ENCODE measurements at places on chromosomes 2 and 18.

DNA sequence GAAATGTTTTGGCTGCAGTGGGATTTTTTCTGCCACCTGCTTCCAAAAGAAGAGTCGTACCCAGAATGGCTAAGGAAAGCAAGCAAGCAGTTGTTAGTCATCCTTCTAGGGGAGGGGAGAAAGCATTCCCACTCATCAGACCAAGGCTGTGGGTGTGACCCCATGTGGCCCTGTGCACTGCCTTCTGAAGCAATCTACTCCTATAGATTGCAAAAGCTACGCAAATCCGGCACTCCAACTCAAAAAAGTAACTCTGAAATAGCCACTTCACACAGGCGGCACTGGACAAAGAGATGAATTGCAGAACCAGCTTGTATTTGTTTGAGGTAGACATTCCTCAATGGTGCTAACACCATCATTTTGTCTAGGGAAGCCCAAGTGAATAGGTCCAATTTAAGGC lies 44.3 kb downstream of the ST3GAL5 start:
- no peak for DNase-seq

DNA sequence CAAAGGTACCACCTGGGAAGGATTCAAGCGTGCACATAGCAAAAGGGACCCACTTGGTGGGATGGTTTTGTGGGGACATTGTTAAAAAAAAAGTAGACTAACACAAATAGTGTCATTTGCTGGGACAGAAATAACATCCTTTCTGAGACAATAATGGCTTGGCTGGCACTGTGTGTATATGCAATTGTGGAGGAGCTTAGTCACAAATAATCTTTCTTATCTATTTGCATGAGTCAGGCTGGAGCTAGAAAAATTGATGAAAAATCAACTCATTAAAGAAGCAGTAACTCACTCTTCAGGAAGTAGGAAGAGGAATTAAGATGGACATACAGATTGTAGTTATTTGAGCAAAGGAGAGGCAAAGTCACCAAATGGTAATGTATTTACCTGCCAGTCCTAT lies 29.5 kb upstream of the ITGB6 start:
- no peak for DNase-seq

DNA sequence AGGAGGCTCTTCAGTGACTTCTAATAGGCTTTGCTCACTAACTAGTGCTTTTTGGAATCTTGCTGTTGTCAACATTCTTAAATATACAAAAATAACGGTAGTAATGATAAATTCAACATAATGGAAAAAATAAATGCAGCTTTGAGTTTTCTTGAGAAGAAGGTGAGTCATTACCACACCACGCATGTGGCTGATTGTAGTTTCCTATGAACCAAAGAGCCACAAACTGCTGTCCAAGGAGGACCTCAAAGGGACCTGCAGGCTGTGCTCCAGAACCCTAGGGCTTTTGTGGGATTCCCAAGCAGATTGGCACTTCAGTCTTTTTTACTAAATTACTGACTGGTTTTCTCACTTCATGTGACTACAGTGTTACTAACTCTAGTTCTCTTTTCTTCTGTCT lies 66.7 kb downstream of the TPGS2 start:
- no peak for DNase-seq

DNA sequence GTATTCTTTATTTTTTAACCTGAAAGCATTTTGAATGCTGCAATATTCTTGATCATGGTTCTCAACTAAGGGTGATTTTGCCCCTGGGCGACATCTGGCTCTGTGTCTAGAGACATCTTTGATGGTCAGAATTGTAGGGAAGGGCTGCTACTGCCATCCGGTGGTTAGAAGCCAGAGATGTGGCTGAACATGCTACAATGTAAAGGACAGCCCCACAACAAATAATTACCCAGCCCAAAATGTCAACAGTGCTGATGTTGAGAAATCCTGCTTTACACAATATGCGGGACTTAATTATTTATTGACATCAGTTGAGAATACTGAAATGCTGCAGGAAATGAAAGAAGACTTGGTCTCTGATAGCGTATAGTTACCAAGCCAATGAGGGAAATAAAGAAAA lies 37.5 kb upstream of the SERPINB2 start:
- DNase-seq: no peak

DNA sequence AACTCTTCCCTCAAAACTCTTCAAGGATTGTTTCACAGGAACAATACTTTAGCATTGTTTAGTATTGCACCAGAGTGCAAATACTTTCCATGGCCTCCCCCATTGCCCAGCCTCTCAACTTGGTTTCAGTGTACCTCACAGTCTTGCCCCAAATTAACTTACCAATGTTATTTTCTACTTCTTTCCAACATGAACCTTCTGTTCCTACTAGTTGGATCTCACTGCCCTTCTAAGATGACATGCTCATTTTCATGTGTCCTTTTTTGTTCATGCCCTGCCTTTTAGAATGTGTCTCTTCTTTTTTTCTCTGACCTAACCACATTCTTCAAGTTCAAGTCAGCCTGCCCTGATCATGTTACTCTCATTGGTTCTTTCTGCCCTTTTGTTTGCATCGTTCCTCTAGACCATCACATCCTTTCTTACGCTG lies 4.1 kb downstream of the SPATS2L start:
- DNase-seq: no peak

DNA sequence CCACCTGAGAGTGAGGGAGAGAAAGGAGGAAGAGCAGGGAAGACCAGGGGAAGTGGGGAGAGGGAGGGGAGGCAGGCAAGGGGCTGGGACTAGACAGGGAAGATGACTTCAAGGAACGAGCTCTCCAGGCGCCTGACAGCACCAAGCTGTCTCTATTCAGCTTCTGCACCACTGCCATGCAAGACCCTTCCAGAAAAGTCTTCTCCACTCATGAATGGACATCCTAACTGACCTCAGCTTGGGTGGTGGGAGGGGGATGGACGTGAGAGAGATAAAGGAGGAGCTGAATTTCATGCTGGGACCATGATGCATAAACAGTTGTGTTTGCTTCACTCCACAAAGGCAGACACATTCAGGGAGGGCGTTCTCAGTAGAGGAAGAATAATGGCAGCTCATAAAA lies 206.4 kb upstream of the ARL4C start:
- no peak for DNase-seq

- no peak for DNase-seq
Observed at GRCh38 chr2:102291319-102292075, 19.9 kb upstream of the IL1RL1 start.

DNA sequence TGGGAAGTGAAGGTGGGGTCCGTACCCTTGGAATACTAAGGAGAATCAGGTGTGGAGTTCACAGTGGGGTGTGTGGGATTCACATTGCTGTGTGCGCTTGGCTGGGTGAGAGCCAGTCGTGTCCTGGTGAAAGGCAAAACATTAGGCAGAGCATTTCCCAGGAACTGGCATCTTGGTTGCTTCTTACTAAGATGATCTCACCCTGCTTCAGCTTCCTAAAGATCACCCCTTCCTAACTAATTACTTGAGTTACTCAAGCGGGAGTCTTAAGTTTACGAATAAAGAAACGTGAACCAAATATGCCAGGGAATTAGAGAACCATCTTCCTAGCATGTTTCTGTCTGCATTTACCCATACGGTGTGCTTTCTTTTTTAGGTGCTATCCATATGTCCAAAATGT lies 122.9 kb downstream of the NCK2 start:
- DNase-seq: no peak

- DNase-seq: no peak
Observed at GRCh38 chr2:108363908-108364225, 13.9 kb upstream of the SULT1C4 start.

GRCh38 chr2:135817951-135818350 lies 19.0 kb downstream of the LCT start:
- DNase-seq: no peak

DNA sequence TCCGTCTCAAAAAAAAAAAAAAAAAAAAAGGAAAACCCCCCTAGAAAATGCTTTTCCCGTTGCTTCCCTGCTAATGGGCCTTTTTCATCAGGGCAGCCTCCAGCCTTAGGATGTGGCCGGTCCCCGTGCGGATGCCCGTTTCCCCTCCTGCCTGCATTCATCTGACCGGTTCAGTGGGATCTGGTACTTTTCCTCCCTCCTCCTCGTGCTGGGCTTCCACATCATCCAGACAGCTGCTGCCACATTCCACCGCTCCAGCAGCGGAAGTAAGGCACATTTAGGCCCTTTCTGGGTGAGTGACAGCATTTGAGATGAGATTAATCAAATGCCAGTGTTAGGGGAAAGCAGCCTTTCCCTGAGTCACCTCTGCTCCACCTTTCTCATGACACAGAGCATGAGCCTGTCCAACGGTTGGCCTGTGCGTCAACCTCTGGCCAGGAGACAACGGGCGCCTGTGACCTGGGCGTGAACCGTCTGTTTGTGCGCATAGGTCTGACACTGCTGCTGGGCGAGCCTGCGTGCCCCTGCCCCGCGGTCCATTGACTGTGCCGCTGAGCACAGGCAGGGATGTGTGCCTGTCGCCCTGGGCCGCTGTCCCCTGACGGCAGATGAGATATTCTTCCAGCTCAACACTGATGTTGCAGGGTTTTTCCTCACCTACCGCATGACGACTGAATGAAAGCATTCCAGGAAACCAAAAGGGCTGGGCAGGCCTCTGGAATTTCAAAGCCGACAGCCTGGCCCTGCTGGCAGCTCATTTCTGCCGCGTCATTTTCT lies 174.0 kb downstream of the TGIF1 start:
- DNase-seq: no peak

GRCh38 chr2:86367499-86367777 lies 30.0 kb upstream of the REEP1 start:
- DNase-seq: no peak

DNA sequence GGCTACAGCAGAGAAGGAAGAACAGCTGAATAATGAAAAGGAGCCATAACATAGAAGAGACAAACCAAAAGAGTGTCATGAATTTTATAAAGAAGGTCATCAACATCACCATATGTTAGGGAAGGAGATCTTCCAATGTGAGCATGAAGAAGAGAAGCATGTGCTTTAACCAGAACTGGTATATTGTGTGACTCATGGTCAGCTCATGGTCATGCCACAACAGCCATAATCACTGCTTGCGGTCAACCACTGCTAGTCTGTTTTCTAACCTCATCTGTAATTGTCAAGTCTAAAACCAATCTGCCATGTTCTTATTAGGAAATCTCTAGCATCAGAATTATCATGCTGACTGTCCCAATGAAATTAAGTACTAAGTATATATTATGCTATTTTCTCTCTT lies 204.1 kb upstream of the VRK2 start:
- DNase-seq: no peak

DNA sequence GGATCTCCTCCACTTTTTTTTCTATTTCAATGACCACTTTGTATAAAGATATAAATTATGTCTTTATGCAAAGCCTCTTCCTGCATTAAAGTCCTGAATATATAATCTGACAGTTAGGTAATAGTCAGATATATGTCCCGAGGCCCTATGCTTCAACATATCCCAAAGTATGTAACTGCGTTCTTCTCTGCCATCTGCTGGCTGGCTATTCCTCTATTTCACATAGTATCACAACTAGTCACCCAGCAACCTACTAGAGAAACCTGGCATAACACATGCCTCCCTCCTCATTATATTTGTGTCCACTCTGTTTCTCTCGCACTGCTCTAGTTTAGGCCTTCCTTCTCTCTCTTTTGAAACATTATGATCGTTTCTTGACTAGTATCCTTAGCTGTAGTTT lies 640.8 kb downstream of the DPP10 start:
- no peak for DNase-seq

GRCh38 chr2:181675254-181675653 lies 5.1 kb downstream of the NEUROD1 start:
- no peak for DNase-seq

DNA sequence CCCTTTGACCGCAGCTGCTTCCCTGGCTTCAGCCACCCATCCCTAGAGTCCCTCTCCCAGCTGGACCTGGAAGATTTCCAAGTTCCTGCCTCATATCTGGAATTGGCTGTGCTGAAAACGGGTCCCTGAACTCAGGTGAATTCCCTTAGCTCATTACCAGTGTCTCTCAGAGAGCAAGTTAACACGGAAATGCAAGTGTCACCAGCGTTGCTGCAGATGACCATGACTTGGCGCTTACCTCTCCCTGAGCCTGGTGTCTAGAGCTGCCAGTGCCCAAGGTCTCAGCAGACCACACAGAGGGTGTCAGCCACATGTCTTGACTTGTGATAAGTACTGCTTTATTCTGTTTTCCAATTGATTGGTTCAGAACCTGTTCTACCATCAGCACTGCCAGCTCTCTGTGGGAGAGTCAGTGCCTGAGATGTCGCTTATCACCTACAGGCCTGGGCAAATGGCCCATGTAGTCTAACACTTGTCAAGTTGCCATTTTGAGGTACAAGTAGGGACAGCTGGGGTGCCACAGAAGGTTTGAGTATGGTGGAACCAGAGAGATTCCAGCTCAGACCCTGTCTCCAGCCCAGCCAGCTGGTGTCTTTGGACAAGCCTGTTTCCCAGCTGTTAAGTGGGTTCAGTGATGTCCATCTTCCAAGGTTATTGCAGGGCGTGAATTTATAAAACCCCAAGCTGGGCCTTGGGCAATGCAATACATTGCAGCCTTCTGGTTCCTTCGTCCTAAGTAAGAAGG lies 48.7 kb downstream of the LYPD1 start:
- DNase-seq: no peak

GRCh38 chr2:10894264-10894935 lies 17.3 kb upstream of the KCNF1 start:
- no peak for DNase-seq

GRCh38 chr2:174717273-174717672 lies 47.0 kb downstream of the CHRNA1 start:
- DNase-seq: no peak

GRCh38 chr2:46413631-46414030 lies 65.7 kb upstream of the TMEM247 start:
- DNase-seq: no peak

DNA sequence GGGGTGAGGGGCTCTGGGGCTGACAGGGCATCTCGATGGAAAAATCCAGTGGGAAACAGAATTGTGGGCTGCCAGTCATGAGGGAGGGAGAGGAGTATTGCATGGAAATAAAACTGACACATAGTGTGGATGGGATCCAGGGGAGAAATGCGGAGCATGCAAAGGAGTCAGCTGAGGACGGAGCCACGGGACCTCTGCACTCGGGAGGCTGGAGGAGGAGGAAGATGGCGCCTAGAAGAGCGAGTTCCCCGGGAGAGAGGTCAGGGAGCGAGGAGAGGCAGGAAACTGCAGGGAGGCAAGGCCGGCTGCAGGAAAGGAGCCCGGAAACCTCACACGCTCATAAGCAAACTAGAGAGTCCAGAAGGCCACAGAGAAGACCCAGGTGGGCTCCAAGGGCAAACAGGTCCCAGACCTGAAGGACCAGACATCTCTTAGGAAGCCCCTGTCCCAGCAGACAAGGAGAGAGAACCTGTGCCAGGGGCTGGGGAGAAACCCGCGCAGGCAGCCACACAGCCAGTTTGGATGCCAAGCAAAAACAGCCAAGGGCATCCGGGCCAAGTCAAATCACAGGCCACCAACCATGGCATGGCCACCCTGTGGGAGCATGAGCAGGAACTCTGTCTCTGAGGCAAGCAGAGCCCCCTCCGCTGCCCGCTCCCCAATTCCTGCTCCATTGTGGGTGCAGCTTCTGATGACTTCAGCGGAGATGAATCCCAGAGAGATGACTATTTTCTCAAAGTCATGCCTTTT lies 218.8 kb upstream of the ID2 start:
- DNase-seq: no peak

DNA sequence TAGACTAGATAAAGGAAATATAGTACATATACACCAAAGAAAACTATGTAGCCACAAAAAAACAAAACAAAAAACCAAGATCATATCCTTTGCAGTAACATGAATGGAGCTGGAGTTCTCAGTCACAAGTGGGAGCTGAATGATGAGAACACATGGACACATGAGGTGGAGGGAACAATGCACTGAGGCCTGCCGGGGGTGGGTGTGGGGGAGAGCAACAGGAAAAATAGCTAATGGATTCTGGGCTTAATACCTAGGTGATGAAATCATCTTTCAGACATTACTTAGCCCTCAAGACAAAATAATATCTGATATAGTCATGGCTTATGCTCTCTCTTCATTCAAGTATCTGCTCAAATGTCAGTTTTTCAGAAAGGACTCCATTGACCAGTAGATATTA lies 930.6 kb downstream of the LRP1B start:
- no peak for DNase-seq

All from T-helper 9 cell (primary cell).